Activated CD8-positive, alpha-beta T cell treated with anti-CD3 and anti-CD28 coated beads, Interleukin-2, amount 10 ng/mL, durations not matched to agents 7 days and 5 days (primary cell): ENCODE measurements at places on chromosomes 11 and 22. TPM values are rescaled to one million over a fixed set of nuclear protein-coding genes. Genes with fewer than 3 reads are reported as not detected.

GRCh38 chr22:41458161-41458728, 10.2 kb downstream of the PHF5A start:
- H3K4me3 ChIP-seq: no peak overlapping the region
- DNase-seq: no peak
- H3K27ac ChIP-seq: peak overlapping the region; percentile 50

GAB4 gene
- not detected for total RNA-seq

PHF21B gene
- 0.68 TPM for total RNA-seq

- H3K36me3 ChIP-seq: peaks cover 61% of the 10 kb centered on the region
- no peaks in the 10 kb centered on the region for H3K27me3 ChIP-seq
- no peak overlapping the region for H3K4me3 ChIP-seq
- H3K27ac ChIP-seq: no peak overlapping the region
- H3K4me1 ChIP-seq: peaks cover 4% of the 10 kb centered on the region
- DNase-seq: no peak
These were observed 51.1 kb downstream of the IGSF9B start for GRCh38 chr11:133905677-133906156.

IL10RA gene
- total RNA-seq: 202 TPM

GRCh38 chr11:9263840-9264315, 1.3 kb downstream of the DENND5A start:
- peak overlapping the region; percentile 94 for H3K4me3 ChIP-seq
- H3K27ac ChIP-seq: peak overlapping the region; percentile 92
- peaks cover 48% of the 10 kb centered on the region for H3K4me1 ChIP-seq

HYOU1 gene
- 133 TPM for total RNA-seq

DNA sequence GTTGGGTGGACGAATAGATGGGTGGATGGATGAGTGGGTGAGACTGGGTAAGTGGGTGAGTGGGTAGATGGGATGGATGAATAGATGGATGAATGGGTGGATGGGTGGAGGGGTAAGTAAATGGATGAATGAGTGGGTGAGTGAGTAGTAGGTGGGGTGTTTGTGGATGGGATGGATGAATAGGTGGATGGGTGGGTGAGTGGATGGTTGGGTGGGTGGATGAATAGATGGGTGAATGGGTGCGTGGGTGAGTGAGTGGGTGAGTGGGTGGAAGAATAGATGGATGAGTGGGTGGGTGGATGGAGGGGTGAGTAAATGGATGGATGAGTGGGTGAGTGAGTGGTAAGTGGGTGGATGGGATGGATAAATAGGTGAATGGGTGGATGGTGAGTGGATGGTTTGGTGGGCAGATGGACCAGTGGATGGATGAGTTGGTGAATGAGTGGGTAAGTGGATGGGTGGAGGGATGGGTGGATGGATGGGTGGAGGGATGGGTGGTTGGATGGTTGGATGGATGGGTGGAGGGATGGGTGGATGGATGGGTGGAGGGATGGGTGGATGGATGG, 12.6 kb downstream of the IGF2 start:
- H3K4me3 ChIP-seq: no peak overlapping the region
- no peak for DNase-seq

DNA sequence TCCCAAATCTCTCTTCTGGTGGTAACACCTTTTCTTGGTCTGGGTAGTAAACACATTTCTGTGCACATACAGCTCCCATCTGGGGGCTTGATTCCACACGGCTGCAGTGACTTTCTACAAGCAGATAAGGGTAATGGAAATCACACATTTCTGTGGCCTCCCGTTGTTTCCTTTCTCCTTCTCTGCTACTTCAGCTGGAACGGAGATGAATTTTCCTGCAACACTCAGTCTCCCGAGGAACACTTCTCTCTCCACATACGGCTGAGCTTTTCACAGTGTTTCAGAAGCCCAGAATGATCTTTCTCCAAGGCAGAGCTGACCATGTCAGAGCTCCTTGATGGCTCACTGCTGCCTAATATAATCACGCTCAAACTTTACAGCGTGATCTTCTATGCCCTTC, 364.3 kb upstream of the NARS2 start:
- no peak overlapping the region for H3K4me3 ChIP-seq
- H3K27me3 ChIP-seq: peaks cover 12% of the 10 kb centered on the region
- no peak for DNase-seq
- no peaks in the 10 kb centered on the region for H3K4me1 ChIP-seq

DNA sequence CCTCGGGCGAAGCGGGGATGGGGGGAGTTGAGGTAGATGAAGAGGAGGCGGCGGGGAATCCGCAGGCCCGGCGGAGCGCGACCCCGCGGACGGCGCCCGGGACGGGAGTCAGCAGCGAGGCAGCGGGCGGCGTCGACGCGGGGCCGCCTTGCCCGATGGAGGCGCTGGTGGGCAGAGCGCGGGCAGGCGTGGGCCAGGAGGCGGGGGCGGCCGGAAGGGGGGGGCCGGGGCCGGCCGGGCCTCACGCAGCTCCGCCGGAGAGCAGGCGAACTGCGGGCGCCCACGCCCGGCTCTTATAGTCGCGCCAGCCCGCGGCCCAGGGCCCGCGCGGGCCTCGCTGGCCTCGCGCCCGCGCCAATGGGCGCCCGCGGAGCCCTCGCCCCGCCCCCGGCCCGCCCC, at the start of gene IGF2:
Gene IGF2, minus strand, starts transcription at position 267 of the 399 bp plus-strand sequence. CDS start 3,866 bp downstream, outside the sequence.
- no peak within 1 kb of the TSS for H3K4me3 ChIP-seq
- H3K27ac ChIP-seq: no peak within 1 kb of the TSS

DNA sequence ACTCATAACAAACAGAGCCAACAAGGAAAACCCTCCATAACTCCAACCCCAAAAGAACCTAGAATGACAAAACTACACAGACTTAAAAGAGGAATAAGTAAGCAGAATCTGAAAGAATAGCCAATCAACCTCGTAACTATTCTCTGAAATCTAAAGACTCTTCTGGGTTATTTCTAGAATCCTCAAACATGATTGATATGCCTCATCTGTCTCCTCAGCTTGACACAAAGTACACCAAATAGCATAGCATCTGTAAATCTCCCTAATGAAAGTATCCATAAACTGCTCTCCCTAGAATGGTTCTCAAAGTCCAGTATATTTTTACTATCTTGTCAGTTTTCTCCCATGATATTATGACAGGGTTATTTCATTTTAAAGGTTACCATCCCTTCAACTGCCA, 195.0 kb downstream of the TTC28 start:
- no peak for DNase-seq
- no peak overlapping the region for H3K4me3 ChIP-seq
- H3K27ac ChIP-seq: no peak overlapping the region
